ENCODE measurements at places on chromosomes 4 and X.

- DNase-seq, result no peak
Measured at GRCh38 chrX:39772057-39772832, 325.5 kb downstream of the BCOR start.

- DNase-seq, result no peak
Measured at GRCh38 chrX:118108304-118108703, 8.3 kb downstream of the KLHL13 start.

DNA sequence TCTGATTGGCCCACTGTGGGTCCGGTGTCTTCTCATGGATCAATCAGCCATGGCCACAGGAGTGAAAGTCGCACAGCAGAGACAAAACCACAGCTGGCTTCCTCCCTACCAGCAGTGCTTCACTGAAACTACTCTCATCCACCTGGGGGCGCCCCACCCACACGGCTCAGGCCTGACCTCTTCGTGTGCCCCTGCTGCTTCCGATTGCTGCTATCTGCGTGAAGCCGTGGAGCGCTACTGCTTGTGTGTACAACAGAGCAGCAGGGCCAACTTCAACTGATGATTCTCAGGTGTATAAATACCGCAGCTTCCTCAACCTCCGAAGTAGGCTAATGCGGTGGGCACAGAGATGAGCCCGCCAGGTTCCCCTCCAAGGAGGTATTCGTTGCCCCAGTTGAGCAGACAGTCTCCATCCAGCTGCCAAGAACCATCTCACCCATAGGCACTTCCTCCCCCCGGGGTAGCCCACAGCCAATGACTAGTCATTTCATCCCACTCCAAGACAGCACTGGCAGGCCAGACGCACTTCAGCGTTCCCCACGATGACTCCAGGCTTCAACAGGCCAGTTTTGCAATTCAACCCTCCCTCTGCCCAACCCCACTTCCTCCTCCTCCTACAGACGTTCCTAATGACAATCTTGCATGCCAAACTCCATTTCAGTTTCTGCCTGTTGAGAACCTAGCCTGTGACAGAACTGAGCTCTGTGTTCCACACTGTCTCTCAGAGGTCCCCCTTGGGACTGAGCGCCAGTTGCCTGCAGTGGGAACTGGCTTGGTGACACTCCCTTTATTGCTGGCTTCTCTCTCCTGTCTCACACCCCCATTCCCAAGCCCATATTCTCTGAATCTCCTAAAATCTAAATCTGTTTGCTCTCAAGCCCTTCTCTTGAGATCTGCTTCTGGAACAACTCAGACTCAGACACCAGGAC is 41.3 kb upstream of the ATP6AP2 start:
- peak; percentile 23 for DNase-seq

DNA sequence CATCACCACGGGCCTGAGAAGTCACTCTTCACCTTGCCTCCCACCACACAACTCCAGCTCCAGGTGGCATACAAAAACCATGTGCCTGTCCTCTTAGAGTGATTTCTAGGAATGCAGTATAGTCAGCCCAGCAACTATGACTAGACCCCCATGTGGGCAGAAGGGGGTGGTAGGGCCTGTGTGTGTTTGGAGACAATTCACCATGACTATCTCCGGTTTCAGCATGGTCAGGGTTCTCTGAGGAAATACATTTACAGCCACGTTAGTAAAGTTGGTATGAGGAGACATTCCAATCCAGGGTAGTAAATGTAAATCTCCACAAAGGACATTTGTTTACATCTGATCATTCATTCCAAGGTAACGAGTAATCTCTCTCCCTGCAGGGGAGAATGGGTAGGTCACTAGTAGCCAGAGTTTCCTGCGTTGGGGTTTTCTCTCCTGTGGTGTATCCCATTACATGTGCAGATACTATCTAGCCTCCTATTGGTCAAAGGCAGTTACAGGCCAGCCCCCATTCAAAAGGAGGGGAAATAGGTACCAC is 4.2 kb upstream of the MTMR1 start:
- DNase-seq, result no peak

DNA sequence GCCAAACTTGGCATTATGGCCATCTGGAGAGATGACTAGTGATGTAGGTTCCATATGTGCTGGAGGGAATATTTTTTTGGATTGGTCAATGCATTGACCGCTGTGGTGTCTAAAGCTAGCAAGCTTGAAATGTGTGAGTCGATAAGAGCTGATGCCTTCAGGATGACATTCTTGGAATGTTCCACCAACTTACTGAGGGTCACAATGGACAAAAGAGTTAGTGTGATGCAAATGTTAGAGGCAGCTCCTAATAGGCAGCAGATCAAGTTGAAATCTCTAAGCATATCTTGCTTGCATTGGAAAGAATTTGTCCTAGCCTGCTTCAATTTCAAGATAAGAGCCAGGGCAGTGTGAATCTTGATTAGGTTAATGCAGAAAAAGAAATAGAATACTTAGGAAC is 210.4 kb upstream of the AFF2 start:
- DNase-seq, result no peak

DNA sequence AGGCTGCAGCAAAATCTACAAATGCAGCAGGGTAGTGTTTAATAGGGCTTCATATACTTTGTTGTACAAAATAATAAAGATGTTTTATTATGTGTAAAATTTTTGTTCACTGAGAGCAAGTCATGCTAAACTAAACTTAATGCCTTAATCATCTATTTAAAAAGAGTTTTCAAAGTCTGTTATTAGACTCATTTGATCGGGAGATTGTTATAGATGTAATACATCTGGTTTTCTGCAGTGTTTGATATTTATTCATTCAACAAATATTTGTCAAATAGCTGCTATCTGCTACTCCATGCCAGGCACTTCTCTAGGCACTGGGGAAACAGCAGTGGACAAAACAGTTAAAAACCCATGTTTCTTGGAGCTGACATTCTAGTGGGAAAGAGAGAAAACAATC is 233.6 kb downstream of the FMR1NB start:
- no peak for DNase-seq

DNA sequence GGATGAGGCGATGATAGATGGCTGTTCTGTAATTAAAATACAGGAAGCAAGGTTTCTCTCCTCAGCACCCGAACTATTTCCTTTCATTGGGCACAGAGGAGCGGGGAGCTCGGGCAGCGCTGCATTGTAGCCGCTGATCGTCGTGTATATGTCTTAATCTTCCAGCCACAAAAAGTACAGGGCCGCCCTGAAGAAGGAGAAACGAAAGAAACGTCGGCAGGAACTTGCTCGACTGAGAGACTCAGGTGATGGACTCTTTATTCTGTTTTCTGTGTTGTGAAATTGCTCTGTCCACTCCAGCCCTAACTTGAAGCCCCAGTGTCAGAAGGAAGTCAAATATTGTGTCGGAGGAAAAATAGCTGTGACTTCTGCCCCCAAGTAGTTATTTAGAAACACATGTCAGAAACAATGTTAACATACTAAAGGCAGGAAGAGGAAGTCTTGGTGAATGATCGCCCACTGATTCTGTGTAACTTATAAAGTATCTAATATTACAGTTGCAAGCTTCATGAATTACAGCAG is 546 bp downstream of the ZRSR2 start:
- DNase-seq, result no peak

Measured in GM10248 (cell line).